Tongue (tissue), 3 donors: ENCODE measurements at places on chromosomes 13 and 19. TPM values are rescaled to one million over a fixed set of nuclear protein-coding genes. Genes with fewer than 3 reads are reported as not detected.

GRCh38 chr19:13765395-13766094 lies 1.2 kb downstream of the MRI1 start:
- no peak for DNase-seq

GRCh38 chr19:52331757-52332156 lies 4.3 kb upstream of the ZNF610 start:
- DNase-seq, result no peak

DNA sequence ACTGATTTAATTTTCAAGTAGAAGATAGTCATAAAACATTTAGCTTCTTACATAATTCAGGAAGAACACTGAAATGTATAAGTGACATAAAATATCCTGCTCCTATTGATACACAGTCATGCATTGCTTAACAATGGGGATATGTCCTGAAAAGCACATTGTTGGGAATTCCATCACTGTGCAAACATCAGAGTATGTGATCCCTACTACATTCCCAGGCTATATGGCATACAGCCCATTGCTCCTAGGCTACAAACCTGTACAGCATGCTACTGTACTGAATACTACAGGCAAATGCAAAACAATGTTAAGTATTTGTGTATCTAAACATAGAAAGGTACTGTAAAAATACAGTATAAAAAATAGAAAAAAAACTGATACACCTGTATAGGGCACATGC lies 723.9 kb upstream of the ARGLU1 start:
- no peak for DNase-seq

DNA sequence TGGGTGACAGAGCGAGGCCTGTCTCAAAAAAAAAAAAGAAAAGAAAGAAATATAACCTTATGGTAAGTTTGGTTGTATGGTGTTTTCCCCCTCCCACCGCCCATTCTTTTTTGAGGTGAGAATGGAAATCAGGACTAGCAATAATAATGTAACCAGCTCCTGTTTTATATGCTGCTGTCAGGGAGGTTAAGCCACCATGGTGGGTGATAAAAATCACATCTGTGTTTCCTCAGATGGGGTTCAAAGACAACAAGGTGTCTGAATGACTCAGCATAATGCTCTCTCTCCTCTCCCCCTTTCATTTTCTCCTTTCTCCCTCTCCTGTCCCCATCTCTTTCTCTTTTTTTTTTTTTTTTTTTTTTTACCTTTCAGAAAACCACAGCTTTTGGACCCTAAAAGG lies 28.3 kb upstream of the GARRE1 start:
- DNase-seq, result no peak

DNA sequence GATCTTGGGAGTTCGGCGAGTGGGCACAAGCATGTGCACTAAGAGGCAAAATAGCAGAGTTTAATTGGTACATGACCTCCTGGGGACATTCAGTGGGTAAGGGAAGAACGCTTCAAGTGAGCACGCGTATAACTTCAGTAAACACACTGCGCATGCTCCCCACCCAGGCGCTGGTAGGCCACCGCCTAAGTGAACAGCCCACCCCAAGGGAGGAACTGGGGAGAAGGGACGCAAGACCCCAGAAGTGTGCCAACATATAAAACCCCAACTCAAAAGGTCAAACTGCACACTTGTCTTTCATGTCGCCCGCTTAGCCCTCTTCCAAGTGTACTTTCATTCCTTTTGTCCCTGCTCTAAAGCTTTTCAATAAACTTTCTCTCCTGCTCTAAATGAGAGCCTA lies 10.5 kb upstream of the NTN5 start:
- peak; percentile 92 for DNase-seq

DLEU7 gene
- not detected for total RNA-seq

DNA sequence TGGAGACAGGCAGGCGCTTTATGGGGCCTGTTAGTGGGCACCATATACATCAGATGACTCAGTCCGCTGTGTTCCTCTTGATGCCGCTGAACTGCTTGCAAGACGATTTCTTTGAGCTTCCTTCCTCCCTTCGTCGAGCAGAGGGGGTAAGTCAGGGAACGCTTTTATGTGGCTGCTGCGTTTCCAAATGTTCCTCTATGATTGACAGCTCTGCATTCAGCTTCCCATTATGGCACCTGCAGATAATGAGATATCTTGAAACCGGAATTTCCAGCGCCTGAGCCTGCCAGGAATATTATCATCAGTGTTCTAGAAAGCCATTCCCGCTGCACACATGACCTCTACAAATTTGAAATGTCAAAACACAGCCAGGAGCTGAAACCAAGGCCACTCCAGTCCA lies 257.0 kb downstream of the TSHZ3 start:
- DNase-seq, result no peak

DNA sequence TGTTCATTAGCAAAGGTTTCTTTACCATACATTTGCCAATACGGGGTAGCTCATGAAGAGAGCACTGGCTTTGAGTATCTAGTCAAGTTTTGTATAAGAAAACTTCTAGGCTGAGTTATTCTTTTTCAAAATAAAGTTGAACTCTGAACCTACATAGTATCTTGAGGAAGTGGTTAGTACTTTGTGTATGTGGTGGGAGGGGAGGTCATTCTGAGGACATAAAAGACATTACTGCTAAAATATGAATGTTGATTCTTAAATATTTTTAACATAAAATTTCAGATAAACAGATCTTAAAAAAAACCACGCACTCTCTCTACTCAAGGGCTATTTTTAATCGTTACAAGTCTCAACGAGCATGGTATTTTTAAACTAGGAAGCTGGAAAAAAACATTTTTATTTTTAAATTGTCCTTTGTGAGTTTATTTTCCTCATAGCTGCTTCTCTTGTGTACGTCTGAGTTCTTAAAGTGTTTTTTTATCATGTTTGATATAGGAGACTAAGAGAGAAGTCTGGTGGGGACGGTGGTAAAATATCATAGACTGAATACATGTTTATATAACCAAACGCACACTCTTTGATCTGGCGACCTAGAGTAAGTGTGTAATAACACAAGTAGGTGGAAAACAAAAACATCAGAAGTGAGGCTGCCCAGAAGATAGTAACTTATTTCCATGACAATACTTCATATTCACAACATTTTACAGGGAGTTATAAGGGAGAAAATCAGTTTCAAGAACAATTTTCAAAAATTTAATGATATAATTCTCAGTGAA lies 118.0 kb upstream of the POSTN start:
- no peak for DNase-seq

DNA sequence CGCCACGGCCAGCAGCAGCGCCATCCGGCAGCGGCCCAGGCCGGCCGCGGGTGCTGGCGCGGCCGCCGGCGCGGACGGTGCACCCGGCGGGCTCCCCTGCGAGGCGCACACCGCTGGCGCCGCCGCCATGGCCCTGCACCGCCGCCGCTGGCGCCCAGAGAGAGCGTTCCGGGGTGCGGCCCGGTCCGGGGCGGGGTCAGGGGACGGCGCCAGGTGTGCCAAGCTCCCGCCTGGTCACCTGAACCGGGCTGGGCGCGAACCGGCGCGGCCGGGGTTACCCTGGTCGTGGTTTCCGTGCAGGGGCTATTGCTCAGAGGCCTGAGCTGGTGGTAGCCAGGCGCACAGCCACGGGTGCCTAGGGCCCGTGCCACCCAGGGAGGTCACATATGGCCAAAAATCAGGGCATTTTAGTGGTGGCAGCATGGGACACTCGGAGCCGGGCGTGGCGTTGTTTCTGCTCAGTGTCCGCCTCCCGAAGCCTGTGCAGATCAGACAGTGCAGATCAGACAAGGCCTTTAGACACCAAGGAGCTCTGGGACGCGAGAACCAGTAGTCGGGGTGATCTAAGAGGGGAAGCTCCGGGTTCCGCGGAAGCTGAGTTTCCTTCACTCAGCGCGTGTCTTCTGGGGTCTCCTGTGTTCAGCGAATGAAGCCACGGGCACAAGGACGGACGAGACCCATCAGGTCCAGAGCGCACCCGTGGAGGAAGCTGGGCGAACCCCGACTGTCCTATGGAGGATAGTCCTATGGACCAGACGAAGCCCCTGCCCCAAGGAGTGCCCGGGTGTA lies at the start of gene TMEM238:
Gene TMEM238 (minus strand): TSS at position 162 of the 789 bp plus-strand sequence. CDS start 33 bp downstream, at position 129.
- peak; percentile 22 for DNase-seq
